ENCODE measurements at places on chromosomes 16 and 17.

DNA sequence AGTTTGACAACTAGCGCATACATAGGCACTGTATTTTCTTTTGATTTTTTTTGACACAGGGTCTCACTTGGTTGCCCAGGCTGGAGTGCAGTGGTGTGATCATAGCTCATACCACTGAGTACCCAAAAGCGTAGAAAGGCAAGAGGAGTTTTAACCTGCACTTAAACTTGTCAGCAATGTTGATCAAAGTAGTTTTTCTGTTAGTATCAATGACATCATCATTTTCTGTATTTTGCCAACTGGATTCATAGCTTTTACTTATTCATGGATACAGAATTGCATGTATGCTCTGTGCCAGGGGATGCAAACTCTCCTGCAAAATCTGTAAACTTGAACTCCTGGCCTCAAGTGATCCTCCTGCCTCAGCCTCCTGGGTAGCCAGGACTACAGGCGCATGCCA, 55.9 kb upstream of the ATP2A3 start:
- no peak for DNase-seq

GRCh38 chr17:59488805-59489204, 76.6 kb upstream of the DHX40 start:
- no peak for DNase-seq

GRCh38 chr16:84117494-84117843, 727 bp upstream of the MBTPS1 start:
- DNase-seq = no peak

DNA sequence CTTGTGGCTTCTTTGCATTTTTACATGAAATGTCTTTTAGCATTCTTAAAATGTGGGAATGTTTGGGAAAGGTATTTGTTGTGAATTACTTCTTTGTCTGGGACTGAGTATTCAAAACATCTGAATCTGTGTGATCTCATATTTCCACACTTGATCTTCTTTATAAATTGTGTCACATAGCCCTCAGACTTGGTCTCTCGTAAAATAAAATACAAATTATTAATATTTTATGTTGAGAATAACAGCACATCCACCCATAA, 81.9 kb downstream of the TUBD1 start:
- no peak for DNase-seq

DNA sequence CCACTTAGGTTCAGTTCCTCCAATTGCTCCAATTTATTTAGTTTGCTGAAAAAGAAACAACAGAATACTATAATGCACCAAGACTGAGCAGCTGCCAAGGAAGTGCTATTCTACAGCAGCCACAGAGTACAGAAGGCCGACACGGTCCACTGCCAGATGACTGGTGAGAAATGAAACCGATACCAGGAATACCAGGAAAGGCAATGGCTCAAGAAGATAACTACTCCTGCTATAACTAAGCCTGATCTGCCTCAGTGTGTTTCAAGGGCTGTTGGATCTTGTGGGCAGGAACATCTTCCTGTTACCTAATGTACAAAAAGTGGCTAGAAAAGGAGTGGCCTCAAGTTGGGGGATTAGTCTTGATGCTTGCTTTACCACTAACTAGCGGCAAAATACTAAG, 32.8 kb downstream of the MARVELD3 start:
- no peak for DNase-seq
